ENCODE measurements at places on chromosomes 3 and 15.

- no peak for DNase-seq
Measured at GRCh38 chr3:128504533-128504915, 11.5 kb upstream of the GATA2 start.

- DNase-seq: no peak
Measured at GRCh38 chr15:78382114-78382880, 42.1 kb downstream of the CRABP1 start.

DNA sequence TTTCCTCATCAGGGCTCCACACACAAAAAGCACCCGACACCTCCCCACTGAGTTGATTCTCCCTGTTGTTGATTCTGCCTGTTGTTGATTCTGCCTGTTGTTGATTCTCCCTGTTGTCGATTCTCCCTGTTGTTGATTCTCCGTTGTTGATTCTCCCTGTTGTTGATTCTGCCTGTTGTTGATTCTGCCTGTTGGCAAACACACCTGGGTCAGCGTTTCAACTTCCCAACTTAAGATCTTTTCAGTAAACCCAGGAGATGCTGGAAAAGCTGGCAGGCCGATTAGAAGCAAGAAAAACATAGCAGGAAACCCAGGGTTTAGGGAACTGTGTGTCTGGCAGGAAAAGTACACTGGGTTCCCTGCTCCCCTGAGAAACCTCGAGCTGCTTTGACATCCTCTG is 47.9 kb downstream of the TNK2 start:
- no peak for DNase-seq

DNA sequence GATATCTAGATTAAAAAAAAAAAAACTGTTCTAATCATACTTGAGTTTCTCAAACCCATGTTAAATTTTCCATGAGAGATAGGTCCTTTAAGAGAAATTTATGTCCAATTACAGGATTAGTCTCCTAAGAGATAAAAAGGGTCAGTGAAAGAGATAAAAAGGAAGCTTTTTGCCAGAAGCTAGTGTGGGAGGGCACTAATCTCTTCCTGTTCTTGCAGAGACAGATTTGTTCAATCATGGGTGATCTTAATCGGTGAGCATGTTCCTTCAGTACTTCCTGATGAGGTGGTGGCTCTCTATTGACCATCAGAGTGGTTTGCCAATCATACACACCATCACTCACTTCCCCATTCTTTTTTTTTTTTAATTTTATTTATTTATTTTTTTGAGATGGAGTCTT is 16.9 kb upstream of the LPP start:
- DNase-seq: no peak

GRCh38 chr3:37139567-37140052 is 34.8 kb downstream of the LRRFIP2 start:
- DNase-seq: no peak

DNA sequence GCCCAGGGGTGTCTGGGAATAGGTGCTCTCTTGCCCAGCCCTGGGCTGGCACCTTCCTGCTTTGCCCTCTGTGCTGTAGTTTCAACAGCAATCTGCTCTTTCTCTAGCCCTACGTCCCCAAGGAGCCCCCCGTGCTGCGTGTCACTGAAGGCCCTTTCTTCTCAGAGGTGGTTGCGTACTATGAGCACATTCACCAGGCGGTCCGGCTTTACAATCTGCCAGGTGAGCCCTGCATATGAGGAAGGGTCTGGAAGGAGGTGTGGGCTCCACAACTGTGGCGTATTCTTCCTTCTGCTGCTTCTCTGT is 9.6 kb downstream of the MAN2A2 start:
- DNase-seq: no peak

DNA sequence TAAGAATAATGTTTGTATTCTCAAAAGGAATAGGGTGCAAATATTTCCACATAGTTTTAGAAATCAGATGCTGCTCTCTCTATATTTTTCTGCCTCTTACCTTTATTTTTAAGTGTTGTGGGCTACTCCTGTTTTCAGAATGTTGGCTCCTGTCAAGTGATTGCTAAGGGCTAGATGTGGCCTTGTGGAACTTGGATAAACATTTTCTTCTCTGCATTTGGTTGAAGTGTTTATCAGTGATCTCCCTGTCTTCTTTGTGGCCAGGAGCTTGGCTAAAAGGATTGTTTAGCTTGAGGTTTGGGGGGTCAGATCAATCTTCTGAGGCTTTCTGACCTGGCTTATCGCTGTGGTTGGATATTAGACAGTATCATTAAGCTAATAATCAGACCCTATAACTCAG is 112.6 kb downstream of the TCF12 start:
- DNase-seq: no peak

Data from DMS79 treated with DMSO at 0.1 percent for 48 hours (cell line).